ENCODE measurements at places on chromosomes 2 and 18.
A peak's percentile ranks its signal among the peaks of the same experiment; 100 is the strongest.

DNA sequence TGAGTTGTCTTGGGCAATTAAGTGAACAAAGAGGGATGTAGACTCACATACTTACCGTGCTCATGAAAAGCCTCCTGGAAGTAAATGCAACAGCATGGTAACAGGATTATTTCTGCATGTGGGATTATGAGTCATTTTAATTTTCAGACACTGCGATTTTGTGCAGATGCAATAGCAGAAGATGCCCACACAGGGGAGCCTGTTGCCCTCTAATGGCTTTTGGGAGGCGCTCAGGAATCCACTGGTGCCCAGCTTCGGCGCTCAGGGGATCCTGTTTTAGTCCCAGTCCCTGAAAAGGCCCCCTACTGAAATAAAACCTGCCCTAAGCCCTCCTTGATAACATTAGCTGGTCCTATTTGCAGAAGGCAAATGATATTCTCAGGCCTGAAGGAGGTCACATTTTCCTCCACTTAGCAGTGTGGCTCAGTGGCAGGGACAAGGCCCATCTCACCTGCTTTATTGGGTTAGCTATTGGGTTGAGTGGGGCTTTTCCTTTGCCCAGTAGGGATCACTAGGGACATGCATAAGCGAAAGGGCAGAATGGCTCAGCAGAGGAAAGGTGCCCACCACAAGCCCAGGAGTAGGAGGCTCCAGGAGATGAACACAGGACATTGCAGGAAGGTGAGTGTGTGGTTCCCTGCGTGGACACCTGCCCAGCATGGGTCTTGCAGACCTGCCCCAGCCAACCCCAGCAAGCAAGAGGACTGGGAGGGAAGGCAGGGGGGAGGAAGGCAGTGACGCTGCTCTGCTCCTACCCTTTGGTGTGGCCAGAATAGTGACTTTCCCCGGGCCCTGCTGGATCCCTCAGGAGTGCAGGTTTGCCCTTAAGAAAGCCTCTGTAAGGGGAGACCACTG is 26.5 kb upstream of the KCNS3 start:
- peak; percentile 35 for DNase-seq

DNA sequence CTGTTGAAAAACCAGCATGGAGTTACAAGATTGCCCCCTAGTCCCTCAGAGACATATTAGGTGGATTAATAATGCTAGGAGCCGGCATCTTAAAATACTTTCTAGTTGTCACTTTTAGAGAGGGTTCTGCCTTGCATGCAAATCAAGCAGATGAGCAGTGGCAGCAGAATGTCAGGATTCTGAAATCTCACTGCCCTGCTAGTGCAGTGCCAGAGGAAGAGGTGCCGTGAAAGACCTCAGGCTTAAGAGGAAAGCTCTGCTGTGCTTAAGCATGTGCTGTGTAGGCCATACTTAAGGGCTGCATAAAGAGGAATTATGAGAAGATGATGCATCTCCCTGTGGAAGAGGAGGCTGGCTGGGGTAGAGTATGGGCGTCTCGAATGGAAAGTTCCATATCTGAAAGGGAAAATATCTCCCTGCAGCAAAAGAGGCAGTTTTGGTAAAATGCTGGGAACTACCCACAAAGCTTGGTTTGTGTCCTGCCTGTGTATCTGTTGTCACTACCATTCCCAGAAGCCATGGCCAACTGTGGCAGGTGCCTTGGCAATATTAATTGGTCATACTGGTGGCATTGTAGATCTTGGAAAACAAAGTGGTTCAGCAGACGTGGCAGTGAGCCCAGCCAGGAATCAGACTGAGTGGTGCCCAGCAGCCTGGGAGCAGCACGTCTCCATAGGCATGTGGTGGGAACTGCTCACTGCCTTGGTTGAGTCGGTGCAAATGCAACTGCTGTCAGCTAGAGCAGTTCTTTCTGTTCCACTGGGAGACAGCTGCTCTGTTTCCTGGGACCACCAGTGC is 131.9 kb downstream of the EVA1A start:
- DNase-seq = no peak

DNA sequence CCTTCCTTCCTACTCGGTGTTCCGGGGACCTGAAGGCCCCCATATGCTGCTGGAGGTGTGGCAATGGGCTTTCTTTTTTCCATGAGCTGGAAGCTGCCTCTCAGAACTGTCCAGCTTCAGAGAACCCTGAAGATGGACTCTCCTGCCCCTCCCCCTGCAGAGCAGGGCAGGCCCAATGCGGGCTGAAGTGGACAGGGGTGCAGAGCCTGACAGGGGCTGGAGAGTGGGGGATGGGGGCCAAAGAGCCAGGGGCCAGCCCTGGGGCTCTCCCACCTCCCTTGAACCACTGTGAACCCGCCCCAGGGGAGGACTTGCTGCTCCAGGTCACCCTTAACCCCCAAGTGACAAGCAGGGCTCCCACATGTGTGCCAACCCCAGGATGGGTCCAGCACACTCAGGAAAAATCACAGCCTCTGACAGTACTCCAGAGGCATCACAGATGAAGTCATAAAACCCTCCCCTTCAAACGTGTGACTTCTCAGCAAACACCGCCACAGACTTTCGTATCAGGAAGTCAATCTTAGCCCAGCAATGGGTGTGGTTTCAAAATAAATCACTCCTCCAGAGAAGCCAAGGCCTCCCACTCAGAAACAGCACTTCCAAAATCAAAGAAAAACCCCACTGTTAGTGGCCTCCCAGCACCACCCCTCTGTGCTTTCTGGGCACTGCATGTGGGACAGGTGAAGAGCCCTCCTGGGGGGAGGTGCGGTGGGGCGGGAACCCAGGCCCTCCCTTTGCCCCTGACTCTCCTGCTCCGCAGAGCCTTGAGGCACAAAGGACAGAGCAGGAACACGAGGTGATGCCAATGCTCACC is 135.8 kb downstream of the HDAC4 start:
- no peak for DNase-seq

DNA sequence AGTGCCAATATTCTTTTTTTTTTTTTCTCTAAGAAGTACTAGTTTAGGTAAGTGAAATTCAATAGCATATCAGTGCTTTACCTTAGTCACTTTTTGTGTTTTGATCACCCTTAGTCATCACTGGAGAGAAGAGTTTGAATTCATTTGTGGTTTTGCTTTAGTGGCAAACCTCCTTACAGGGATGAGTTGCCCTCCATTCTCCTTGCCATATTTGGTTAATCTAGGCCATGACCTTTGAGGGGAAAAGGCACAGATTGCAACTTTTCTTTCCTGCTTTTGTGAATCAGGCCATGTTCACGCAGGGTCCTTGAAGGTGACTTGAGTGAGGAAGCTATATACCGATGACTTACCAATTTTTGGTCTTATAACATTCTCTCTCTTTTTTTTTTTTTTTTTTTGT is 34.4 kb downstream of the PLEKHA3 start:
- DNase-seq = peak; percentile 50

GRCh38 chr2:170455617-170456426 is 259.3 kb upstream of the SP5 start:
- no peak for DNase-seq

GRCh38 chr2:89780318-89780717 is 1088.8 kb downstream of the RPIA start:
- DNase-seq = no peak

DNA sequence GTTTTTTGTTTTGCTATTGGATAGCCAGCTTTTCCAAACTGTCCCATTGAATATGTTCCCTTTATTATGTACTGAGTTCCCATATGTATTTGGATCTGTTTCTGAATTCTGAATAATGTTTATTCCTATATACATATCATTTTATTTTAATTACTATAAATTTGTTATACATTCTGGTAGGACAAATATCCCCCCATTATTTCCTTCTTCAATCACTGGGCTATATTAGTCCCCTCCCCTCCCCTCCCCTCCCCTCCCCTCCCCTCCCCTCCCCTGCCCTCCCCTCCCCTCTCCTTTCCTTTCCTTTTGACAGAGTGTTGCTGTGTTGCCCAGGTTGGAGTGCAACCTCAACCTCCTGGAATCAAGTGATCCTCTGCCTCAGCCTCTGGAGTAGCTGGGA is 26.3 kb downstream of the RAB3GAP1 start:
- no peak for DNase-seq

DNA sequence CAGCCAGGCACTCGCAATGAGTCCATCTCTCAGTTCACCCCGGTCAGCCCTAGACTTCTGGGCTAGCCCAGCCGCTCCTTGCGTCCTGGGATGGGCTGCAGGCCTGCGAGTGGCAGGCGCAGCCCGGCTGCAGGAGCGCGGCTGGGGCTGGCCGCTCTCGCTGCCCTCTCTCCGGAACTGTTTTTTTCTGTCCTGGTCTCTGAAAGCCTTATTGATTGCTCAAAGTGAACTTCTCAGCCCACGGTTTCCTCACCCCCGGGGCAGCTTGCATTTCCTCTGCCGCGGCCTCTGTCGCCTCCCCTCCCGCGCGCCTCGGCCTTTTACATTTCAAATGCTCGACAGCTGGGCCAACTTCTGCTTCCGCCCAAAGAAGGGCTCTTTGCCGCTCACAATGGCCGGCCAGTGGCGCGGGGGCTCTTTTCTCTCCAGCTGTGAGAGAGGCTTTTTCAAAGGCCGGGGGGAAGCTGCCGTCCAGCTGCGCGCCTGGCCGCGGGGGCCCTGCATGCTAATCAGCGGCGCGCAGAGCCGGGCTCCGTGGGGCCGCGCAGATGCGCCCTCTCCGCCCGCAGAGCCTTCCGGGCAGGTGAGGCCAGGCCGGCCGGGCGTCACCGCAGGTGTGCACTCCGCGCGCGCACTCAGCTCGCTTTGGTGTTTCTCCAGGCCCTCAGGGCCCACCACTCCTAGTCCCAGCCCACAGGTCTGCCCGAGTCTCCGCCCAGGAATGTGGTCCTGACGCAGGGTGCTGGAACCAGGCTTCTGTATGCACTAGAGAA is 513.8 kb downstream of the RNF144A start:
- peak; percentile 73 for DNase-seq

DNA sequence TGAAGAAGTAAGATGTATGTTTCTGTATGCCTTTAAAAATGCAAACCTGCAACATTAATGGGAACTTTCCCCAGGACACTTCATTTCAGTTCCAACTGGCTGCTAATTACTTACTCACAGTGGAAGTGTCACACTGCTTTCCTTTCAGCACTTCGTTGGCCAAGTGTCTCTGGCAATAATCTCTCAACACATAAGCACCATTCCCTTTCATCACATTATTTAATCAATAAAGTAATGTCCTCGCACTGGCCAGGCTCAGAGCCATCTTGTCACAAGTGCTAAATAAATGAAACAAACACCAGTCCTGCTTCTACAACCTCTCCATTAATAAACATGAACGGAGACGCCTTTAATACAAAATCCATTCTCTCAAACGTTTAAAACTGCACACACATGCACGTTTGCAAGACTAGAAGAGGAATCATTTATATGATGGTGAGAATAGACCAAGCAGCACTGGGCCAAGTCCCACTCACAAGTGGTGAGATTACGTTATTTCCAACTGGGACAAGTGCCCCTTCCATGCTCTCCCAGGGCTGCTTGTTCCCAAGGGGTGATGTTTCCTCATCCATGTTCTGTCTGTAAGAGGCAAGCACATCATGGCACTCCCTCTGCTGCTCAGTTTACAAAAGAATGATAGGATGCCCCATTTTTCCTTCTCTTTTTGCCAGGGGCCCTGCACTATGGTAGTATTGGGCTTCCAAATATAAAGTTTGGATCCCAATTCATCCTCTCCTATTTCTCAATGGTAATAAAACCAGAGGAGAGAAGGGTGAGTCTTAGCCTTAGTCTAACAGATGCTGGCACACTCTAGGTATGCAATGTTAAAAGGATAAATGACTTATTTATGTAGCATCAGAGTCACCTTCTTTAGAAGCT is 56.8 kb upstream of the ETAA1 start:
- DNase-seq = no peak

DNA sequence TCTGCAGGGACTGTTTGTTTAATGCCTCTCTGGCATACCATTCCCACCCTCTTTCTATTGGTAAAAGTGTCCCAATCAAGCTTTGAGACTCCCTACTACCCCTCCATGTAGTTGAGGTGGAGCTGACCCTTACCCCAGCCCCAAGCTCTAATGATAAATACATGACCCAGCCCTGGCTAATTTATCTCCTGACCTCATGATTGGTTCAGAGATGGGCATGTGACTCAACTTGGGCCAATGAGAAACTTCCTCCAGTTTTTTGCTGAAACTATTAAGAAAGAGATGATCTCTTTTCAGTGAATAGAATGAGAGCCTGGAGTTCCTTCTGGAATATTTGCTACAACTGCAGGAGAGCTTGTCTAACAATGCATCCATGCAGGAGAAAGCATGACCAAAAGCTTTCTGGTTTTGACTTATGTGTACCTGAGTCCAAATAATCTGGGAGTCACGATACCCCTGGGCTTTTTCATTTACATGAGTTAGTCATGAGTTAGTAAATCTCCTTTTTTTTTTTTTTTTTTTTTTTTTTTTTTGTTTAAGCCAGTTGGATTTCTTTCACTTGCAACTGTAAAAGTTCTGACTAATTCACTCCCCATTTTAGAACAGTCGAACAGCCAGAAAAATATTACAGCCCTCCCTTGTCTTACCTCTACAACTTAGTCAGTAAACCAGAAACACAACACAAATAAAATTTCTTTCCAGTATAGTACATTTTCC is 66.5 kb upstream of the TLK1 start:
- DNase-seq = no peak

- DNase-seq = peak; percentile 54
Observed at GRCh38 chr2:219178377-219179175, 501 bp downstream of the RETREG2 start.

- no peak for DNase-seq
Observed at GRCh38 chr2:83786140-83786539, 672.9 kb downstream of the SUCLG1 start.

- DNase-seq = peak; percentile 93
Observed at GRCh38 chr2:95022309-95023221, 2.9 kb upstream of the MAL start.

DNA sequence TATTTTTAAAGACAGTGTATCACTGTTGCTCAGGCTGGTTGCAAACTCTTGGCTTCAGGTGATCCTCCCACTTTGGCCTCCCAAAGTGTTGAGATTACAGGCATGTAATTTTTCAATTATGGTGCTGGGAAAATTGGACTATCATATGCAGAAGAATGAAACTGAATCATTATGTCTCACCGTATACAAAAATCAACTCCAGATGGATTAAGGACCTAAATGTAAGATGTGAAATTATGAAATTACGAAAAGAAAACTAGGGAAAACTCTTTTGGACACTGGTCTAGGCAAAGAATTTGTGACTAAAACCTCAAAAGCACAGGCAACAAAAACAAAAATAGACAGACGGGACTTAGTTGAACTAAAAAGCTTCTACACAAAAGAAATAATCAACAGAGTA is 31.2 kb downstream of the MAP3K2 start:
- no peak for DNase-seq

DNA sequence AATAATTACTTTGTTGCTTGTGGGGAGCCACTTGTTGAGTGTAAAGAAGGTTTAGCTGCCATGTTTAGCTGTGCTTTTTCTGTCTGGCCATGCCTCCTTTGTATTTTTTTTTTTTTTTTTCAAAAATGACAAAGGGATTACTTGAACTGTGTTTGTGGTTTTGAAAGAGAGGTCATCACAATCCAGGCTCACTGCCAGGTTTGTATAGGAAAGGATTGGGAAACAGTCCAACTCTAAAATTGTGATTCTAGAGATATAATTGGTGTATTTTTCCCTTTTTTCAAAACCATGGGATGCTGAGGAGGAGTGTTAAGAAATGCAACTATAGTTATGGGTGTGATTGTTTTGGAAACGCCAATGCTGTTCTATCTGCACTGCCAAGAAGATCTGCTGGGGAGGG is 4.3 kb downstream of the ITPRIPL1 start:
- no peak for DNase-seq

- DNase-seq = no peak
Observed at GRCh38 chr18:48197819-48198218, 211.4 kb downstream of the ZBTB7C start.

GRCh38 chr2:8615576-8616281 is 66.1 kb upstream of the ID2 start:
- no peak for DNase-seq
